ENCODE measurements at places on chromosomes 1 and 21.
A peak's percentile ranks its signal among the peaks of the same experiment; 100 is the strongest.

GRCh38 chr1:159960721-159961381 lies 6.8 kb upstream of the SLAMF9 start:
- DNase-seq, result peak; percentile 78

GRCh38 chr1:190908691-190909090 lies 431.0 kb upstream of the BRINP3 start:
- DNase-seq, result peak; percentile 36

DNA sequence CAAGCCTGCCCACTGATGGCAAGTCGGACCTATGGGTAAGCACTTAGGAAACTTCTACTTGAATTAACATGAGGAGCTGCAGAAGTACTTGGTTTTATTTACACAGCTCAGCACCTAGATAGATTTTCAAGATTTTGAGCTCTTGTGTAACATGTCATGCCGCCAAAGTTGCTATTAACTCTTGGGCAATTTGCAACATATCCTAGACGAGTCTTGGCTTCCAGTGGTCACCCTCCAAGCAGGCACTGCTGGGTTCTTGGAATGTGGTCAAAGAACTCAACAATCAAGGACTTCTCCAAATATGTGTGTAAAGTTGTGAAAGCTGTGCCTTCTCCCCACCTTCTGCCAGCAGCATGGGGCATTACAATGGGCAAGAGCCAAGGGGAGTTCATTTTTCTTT lies 17.8 kb upstream of the GUCA2B start:
- no peak for DNase-seq

DNA sequence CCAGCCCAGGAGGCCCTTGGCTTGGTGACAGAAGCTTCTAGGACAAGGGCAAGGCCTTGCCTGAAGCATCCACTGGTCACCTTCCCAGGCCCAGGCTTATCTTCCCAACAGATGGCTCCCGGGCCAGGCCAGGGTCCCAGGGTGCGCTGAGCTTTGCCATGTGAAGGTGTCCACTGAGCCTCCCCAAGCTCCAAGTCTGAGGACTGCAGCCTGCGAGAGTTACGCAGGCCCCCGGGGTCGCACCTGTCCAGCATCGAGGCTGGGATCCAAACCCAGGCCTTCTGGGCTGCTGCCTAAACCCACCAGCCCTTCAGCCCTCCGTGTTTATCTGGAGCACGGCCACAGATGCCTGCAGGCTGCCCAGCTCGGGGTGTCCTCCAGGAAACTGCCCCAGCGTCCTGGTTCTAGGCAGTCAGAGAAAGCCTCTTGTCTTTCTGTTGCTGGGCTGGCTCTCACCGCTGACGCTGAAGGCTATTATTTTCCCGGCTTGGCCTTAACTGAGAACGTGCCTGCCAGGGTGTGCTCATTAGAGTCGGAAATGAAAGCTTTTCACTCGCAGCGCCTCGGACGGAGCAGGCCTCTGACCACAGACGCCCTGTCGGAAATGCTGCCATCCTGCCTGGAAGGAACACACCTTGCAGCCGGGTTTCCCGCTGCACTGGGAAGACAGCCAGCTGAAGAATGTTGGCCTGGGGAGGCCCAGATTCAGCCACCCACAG lies 71.4 kb downstream of the MEGF6 start:
- DNase-seq, result no peak

GRCh38 chr1:172662464-172663109 lies 3.7 kb downstream of the FASLG start:
- DNase-seq, result no peak

GRCh38 chr1:160206036-160206389 lies 829 bp downstream of the PEA15 start:
- peak; percentile 55 for DNase-seq

DNA sequence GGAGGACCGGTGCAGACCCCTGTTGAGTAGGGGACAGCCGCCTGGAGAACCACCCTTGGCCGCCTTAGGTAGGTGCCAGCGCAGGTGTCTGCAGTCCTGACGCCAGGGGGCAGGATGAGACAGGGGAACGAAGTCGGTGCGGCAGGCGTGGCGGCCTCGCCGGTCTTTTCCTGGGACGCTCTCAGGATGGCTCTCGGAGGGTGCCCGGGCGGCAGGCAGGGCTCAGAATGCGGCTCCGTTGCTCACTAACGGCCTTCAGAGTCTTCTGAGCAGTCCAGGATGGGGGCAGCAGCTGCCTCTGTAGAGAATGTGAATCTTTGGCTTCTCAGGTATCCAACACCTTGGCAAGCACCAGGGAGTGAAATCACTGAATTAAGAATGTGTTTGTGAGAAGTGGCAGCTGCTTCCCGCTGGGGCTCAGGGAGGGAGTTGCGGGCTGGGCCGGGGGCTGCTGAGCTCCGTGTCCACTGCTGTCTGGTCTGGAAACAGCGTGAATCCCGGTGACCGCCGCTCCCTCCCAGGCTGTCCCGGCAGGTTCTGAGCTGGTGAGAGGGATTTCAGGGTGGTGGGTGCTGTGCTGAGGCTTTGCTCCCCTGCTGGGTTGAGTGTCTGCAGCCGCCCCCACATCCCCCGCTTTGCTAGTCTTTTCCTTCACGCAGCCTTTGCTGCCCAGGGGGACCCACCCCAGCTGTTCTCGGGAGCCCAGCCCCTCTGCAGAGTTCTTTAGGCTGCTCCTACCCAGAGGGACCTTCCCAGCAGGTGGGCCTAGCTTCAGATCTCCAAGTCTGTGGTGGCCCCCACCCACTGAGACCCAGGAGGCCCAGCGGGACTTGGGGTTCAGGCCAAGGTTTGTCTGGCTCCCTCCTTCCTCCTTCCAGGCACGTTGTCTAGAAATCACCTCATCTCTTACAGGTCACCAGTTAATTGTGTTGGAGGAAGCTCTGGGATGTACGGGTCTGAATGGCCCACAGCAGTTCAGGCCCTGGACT lies 11.1 kb upstream of the C1orf174 start:
- no peak for DNase-seq

GRCh38 chr1:3033040-3033789 lies 11.9 kb downstream of the ACTRT2 start:
- no peak for DNase-seq

- DNase-seq, result no peak
Observed at GRCh38 chr1:23953020-23953419, 6.6 kb upstream of the PNRC2 start.

GRCh38 chr1:217521317-217521716 lies 109.6 kb downstream of the GPATCH2 start:
- no peak for DNase-seq

DNA sequence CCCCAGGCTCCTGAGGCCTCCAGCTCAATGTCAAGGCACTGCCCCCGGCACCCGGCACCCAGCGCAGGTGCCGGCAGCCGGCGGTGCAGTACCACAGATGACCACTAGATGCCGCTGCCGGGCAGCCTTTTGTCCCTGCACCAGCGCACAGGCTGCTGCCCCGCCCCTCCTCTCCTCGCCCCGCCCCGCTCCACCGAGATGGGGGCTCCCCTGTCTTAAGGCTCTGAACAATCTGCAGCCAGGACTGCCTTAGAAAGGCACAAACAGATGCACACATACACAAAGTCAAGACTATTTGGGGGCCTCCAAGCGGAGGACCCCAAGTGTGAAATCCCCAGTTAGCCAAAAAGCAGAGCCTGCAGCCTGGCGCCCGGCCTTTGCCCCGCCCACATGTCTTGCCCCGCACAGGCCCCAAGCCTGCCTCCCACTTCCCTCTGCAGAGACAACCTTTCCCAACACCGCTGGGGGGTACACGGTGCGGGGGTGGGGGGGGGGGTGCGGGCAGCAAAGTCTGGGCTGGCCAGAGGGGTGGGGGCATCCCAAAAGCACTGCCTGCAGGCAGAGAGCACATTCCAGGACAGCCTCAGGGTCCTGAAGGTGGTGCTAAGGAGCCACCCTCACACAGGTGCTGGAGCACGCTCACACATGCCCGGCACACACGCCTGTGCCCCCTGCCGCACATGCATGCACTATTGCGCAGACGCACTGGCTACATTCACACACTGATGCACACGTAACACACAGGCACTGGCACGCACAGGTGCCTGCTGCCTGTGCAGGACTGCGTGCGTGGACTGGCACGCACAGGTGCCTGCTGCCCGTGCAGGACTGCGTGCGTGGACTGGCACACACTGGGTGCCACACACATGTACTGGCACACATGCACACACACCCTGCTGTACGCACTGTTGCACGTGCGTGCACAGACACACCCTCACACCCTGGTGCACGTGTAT lies 37.1 kb downstream of the ARHGEF16 start:
- DNase-seq, result peak; percentile 19

GRCh38 chr1:16982902-16983301 lies 2.5 kb upstream of the MFAP2 start:
- DNase-seq, result no peak

DNA sequence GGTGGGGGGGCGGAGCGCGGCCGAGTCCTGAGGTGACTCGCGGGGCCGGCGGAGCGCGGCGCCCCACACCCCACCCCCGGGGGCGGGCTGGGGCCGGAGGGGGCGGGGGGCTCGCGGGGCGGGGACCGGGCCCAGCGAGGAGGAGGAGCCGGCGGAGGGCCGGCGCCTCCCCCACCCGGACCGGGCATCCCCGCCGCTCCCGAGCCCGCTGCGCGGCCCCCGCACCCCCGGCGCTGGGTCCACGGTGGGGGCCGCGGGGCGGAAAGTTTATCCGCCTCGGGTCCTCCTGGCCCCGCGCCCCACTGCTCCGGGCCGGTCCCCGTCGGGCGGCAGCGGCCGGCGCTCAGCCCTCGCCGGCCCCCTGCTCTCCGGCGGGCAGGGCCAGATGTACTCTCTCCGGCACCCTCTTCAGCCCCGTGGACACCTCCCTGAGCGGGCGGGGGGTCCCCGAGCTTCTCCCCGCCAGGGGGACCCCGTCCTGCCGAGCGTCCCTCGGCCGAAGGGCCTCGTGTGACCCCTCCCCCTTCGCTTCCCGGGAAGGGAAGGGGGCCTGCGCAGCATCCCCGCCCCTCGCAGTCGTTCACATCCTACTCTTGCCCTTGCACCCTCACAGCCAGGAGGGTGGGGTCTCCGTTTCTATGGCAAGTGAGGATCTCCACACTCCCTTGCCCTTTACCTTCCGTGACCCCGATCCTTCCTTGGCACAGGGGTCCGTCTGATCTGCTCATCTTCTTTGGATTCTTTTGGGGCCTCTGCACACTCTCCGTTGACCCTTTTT lies 663 bp downstream of the CAMTA1 start:
- DNase-seq, result no peak

GRCh38 chr1:223067914-223068313 lies 75.1 kb downstream of the TLR5 start:
- DNase-seq, result no peak

- no peak for DNase-seq
Observed at GRCh38 chr1:220726634-220727033, 21.5 kb upstream of the MTARC2 start.

- no peak for DNase-seq
Observed at GRCh38 chr1:65477414-65478378, 57.2 kb downstream of the LEPR start.

DNA sequence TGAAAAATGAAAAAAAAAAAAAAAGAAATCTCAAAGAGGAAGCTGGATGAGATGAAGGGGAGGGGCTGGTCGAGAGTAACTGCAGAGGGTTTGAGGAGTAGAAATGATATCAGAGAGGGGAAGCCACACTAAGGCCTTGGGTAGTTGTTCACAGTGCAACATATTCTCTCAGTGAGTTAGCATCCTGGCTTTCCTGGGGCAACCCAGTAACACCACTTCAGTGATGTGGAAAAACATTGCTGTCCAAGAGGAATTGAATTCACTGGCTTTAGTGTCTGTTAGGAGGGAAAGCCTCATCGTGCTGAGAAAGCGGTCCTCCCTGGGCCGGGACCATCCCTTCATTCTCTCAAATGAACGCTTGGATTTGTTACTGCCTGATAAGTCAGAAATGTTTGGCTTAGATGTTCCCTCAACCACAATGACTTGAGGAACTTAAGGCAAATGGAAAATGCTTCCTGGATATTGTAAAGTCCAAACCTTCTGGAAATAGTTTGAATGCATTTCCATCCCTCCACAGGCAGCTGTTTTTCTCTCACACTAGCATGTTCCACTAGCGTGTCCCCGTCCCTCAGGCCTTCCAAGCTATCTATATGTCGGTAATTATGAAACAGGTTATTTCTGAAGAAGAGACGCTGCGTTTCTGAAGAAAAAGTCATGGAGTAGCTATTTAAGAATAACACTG lies 12.2 kb downstream of the TGFB2 start:
- DNase-seq, result no peak

DNA sequence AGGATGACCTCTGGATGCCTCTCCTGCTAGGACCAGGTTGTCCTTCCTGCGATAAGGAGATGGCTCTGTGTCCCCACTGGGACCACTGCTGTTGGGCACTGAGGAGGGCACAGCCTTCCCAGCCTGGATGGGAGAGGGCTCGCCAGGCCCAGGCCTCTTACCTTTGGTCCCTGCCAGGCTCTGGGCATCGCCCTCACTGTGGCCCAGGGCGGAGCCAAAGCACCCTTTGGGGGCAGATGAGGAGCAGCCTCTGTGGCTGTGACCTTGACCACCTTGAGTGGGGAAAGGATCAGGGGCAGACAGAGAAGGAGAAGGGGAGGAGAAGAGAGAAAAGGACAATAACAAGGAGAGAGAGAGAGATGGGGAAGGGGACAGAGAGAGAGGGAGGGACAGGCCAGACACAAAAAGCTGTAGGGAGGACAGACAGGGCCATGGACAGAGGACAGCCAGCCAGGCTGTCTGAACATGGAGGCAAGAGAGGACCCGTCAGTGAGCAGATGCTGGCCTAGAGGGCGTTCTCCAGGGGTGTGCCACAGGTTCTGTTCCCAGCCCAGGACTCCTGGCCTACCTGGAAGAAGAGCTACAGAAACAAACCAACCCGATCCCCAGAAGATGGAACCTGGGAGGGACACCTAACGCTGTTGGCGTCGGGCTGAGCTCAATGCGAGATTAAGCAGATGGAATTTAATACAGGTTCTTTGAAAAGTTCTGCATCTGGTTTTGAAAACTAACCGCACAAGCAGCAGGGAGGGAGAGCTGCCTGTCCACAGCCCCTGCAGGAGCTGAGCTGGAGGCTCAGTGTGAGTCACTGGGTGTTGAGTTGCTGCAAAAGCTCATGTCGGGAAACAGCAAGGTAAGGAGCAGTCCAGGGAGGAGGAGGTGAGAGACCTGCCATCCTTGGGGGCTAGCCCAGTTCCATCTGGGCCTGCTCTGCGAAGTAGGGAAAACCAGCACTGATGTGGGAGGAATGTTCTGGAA lies 262.1 kb downstream of the PTPRU start:
- DNase-seq, result no peak

GRCh38 chr1:30758785-30759380 lies 1.3 kb upstream of the LAPTM5 start:
- no peak for DNase-seq

GRCh38 chr1:32878183-32878582 lies 7.5 kb upstream of the FNDC5 start:
- DNase-seq, result no peak

GRCh38 chr1:62103846-62104245 lies 90.8 kb upstream of the L1TD1 start:
- no peak for DNase-seq

- DNase-seq, result peak; percentile 50
Observed at GRCh38 chr1:203556047-203556851, 62.3 kb downstream of the OPTC start.

DNA sequence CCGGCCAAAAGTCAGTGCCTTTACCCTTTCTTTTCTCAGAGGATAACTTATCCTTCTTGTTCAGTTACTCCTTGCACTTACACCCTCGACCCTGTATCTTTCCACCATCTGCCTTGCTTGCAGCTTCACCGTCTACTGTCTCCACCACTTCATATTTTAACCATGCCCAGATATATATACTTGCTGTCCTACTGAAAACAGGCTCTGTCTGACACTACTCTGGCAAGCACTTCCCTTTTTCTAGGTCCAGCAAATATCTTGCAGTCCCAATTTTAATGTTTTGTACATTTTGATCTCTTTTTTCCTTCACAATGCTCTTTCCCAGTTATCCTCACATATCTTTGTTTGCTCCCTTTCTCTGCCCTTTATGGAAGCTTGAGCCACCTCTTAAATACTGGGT lies 308.6 kb downstream of the TPR start:
- DNase-seq, result no peak

- no peak for DNase-seq
Observed at GRCh38 chr1:245298781-245299180, 144.0 kb downstream of the KIF26B start.

Data from HS-5 (cell line).